ENCODE measurements at places on chromosomes 11 and 22. TPM values are rescaled to one million over a fixed set of nuclear protein-coding genes. Genes with fewer than 3 reads are reported as not detected.
A peak's percentile ranks its signal among the peaks of the same experiment; 100 is the strongest.

TSPAN4 gene
- polyA plus RNA-seq: 150 TPM

- no peak for DNase-seq
These were observed 24.6 kb upstream of the WNT7B start for GRCh38 chr22:46001426-46002106.

- DNase-seq: peak; percentile 80
These were observed 8.7 kb downstream of the PTH start for GRCh38 chr11:13486926-13487660.

GRCh38 chr11:132050577-132051165 lies 680.3 kb downstream of the NTM start:
- no peak for DNase-seq
